ENCODE measurements at places on chromosomes 12 and 14.

- DNase-seq = no peak
These were observed 13.7 kb downstream of the TXNDC16 start for GRCh38 chr14:52538623-52539022.

- DNase-seq = no peak
These were observed 420.8 kb downstream of the CCDC91 start for GRCh38 chr12:28611115-28611435.

DNA sequence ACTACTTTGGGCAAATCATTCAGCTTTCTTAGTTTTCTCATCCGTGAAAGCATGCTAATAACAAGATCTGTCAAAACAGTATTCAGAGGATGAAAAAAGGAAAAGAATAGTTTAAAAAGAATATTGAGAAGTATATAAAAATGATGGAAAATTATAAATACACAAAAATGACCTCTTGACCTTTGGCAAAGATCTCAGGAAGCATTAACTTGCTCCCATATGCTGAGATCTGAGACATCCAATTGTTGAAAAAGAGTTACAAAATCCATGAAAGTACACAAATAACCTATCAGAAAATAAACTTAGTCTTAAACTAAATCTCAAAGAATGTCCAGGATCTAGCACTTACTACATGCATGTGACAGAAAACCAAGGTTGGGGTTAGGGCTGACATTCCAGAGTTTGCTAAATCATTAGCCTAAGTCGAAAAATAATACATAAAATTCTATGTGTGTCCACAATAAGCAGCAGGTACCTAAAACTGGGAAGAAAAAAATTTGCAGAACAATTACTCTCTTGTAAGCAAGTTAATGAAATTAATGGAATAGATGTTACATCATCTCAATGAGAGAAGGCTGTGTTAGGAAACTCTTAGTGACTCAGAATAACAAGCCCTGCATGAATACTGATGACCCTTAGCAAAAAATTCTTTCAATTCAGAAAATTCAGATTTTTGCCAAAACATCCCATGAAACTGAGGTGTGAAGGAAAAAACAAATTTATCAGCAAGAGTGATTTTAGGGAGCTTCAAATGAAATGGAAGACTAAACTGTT lies 3.4 kb downstream of the PAH start:
- no peak for DNase-seq

DNA sequence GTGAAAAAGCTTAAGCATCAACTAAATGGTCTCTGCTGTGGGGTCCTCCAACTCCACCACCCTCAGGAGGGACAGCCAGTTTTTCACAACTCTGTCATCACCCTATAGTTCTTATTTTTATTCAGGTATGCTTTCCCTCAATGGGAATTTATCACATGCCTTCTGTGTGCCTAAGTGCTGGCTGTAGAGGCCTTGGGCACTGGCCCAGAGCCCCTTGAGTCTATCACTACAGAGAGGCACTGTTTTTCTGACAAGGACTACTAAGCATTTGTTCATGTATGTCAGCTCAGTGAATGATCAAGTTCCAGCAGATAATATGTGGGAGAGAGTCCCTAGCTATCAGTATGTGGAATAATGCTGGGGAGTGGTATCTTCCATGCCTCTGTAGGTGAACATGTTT lies 463.9 kb downstream of the NPAS3 start:
- no peak for DNase-seq
